ENCODE measurements at places on chromosomes 4 and X. TPM values are rescaled to one million over a fixed set of nuclear protein-coding genes. Genes with fewer than 3 reads are reported as not detected.
A peak's percentile ranks its signal among the peaks of the same experiment; 100 is the strongest.

- H3K36me3 ChIP-seq, result peaks cover 10% of the 10 kb centered on the region
- DNase-seq, result peak; percentile 59
- peaks cover 35% of the 10 kb centered on the region for H3K4me1 ChIP-seq
- no peaks in the 10 kb centered on the region for H3K27me3 ChIP-seq
- peak overlapping the region; percentile 87 for H3K4me3 ChIP-seq
These were observed 553 bp upstream of the MED28 start for GRCh38 chr4:17613761-17614415.

- H3K4me3 ChIP-seq, result no peak overlapping the region
- H3K27me3 ChIP-seq, result no peaks in the 10 kb centered on the region
- H3K4me1 ChIP-seq, result no peaks in the 10 kb centered on the region
- H3K36me3 ChIP-seq, result no peaks in the 10 kb centered on the region
These were observed 57.1 kb upstream of the USP38 start for GRCh38 chr4:143127621-143128020.

GRCh38 chrX:1554469-1555210 is 17.7 kb upstream of the P2RY8 start:
- peak; percentile 80 for DNase-seq
- H3K27ac ChIP-seq, result peak overlapping the region; percentile 60
- H3K27me3 ChIP-seq, result no peaks in the 10 kb centered on the region
- peaks cover 57% of the 10 kb centered on the region for H3K4me1 ChIP-seq

GRCh38 chr4:2008921-2009650 is at the start of gene NELFA:
TSS of gene NELFA (minus strand) at chr4:2008974. CDS start at chr4:2008959, 15 bp downstream.
- peak within 1 kb of the TSS; percentile 92 for H3K4me3 ChIP-seq
- H3K4me1 ChIP-seq, result peaks cover 25% of the 10 kb centered on the region
- H3K27me3 ChIP-seq, result no peaks in the 10 kb centered on the region
- peak; percentile 97 for DNase-seq
- H3K27ac ChIP-seq, result peak within 1 kb of the TSS; percentile 99

GRCh38 chr4:338759-339097 is 1.1 kb downstream of the ZNF141 start:
- peaks cover 5% of the 10 kb centered on the region for H3K36me3 ChIP-seq
- peak overlapping the region; percentile 95 for H3K4me3 ChIP-seq
- peaks cover 15% of the 10 kb centered on the region for H3K4me1 ChIP-seq
- no peak for DNase-seq

OPN1MW3 gene
- total RNA-seq, result not detected

DUSP9 gene
- 0.15 TPM for total RNA-seq

HTR2C gene
- not detected for total RNA-seq

- H3K36me3 ChIP-seq, result no peaks in the 10 kb centered on the region
- H3K4me1 ChIP-seq, result peaks cover 16% of the 10 kb centered on the region
- H3K27ac ChIP-seq, result no peak overlapping the region
- H3K27me3 ChIP-seq, result no peaks in the 10 kb centered on the region
These were observed 137.3 kb downstream of the ELOVL6 start for GRCh38 chr4:110061076-110061475.

DNA sequence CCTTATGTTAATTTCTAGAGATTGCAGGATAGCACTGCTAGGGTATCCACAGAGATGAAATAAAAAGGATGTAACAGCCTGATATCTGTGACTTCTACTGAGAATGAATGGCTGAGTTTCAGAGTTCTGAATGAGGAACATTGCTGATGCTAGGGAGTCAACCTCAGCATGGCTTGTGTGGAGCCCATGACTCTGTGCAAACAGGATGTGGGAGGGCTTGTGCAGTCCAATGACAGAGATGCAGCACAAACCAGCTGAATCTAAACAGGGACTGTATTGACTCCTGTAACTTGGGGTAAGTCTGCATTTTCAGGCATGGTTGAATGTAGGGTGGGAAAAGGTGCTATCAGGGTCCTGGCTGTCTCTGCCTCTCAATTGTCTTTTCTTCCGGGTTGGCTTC is 5.3 kb upstream of the RASL11B start:
- H3K36me3 ChIP-seq, result no peaks in the 10 kb centered on the region
- no peak overlapping the region for H3K27ac ChIP-seq
- no peaks in the 10 kb centered on the region for H3K27me3 ChIP-seq
- DNase-seq, result no peak
- H3K4me1 ChIP-seq, result no peaks in the 10 kb centered on the region

- no peak overlapping the region for H3K27ac ChIP-seq
- no peaks in the 10 kb centered on the region for H3K4me1 ChIP-seq
- no peak overlapping the region for H3K4me3 ChIP-seq
- no peak for DNase-seq
- H3K36me3 ChIP-seq, result no peaks in the 10 kb centered on the region
These were observed 435.5 kb downstream of the NKX6-1 start for GRCh38 chr4:84063619-84064018.

DNA sequence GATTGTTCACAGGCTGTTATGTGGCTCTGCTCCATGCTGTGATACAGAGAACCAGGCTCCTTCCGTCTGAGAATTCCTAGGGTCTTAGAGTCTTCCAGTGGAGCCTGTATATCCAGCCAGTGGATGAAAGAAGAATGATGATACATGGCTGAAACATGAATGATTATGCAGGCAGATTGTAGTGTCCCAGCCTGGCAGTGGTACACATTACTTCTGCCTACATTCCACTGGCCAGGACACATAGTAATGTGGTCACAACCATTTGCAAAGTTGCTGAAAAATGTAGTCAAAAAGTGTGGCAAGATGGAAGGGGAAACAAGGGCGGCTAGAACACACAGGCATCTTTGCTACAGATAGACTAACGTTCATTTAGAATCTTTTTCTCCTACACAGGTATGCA is 4.5 kb upstream of the GBA3 start:
- no peak overlapping the region for H3K4me3 ChIP-seq
- no peak for DNase-seq
- H3K36me3 ChIP-seq, result no peaks in the 10 kb centered on the region
- no peaks in the 10 kb centered on the region for H3K27me3 ChIP-seq

GRCh38 chr4:99207911-99208718 is 10.9 kb downstream of the ADH6 start:
- no peaks in the 10 kb centered on the region for H3K36me3 ChIP-seq
- DNase-seq, result no peak
- H3K27ac ChIP-seq, result no peak overlapping the region

DNA sequence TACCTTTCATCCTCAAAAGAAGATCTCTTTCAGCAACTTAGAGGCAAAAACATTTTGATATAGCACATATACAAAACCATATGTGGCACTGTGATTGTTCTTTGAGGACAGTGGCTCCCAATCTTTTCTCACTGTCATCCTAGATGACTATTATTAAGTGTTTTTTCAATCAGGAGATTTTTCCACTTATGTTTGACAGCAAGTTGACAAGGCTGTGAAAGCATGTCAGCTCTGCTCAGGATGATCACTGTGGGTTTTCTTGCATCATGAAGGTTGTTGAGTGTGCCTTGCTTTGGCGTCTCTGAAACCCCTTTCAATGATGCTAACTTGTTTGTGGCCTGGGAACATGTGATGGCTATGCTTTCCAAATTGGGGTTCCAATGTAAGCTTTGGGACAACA is 20.2 kb upstream of the NSUN7 start:
- no peak for DNase-seq
- H3K4me1 ChIP-seq, result no peaks in the 10 kb centered on the region
- H3K27me3 ChIP-seq, result no peaks in the 10 kb centered on the region
- no peaks in the 10 kb centered on the region for H3K36me3 ChIP-seq
- no peak overlapping the region for H3K4me3 ChIP-seq
- H3K27ac ChIP-seq, result no peak overlapping the region

- H3K27me3 ChIP-seq, result no peaks in the 10 kb centered on the region
- no peak overlapping the region for H3K4me3 ChIP-seq
- no peaks in the 10 kb centered on the region for H3K4me1 ChIP-seq
- no peak for DNase-seq
- H3K27ac ChIP-seq, result no peak overlapping the region
These were observed 284.5 kb downstream of the GASK1B start for GRCh38 chr4:157888281-157888680.

- H3K27me3 ChIP-seq, result no peaks in the 10 kb centered on the region
- no peak overlapping the region for H3K27ac ChIP-seq
- H3K4me3 ChIP-seq, result no peak overlapping the region
- no peaks in the 10 kb centered on the region for H3K36me3 ChIP-seq
- no peaks in the 10 kb centered on the region for H3K4me1 ChIP-seq
These were observed 197.2 kb upstream of the VCX3A start for GRCh38 chrX:6732101-6732500.

DNA sequence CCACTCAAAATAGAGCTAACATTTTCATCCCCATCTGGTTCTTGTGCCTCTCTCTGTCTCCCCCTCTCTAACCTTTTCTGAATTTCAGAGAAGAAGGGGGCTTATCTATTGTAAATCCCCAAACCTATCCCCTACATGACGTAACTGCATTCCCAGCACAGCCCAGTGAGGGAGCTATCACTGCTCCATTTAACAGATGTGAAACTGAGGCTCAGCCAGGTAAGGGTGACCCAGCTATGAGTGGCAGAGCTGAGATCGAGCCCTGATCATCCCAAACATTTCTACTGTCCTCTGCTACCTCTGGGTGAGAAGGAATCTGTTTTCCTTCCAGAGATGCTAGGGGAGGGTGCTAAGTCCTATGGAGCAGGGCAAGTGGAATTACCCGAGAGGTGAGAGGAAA is 107.5 kb downstream of the SLC2A9 start:
- H3K27me3 ChIP-seq, result no peaks in the 10 kb centered on the region
- DNase-seq, result no peak
- no peak overlapping the region for H3K4me3 ChIP-seq
- no peak overlapping the region for H3K27ac ChIP-seq

- no peak overlapping the region for H3K4me3 ChIP-seq
- no peaks in the 10 kb centered on the region for H3K4me1 ChIP-seq
- no peak for DNase-seq
- H3K27ac ChIP-seq, result no peak overlapping the region
- H3K27me3 ChIP-seq, result no peaks in the 10 kb centered on the region
- no peaks in the 10 kb centered on the region for H3K36me3 ChIP-seq
These were observed 12.3 kb downstream of the GPC4 start for GRCh38 chrX:133402830-133403625.

MTTP gene
- total RNA-seq, result not detected

GRCh38 chr4:150769248-150769647 is 187.3 kb downstream of the MAB21L2 start:
- H3K4me3 ChIP-seq, result no peak overlapping the region
- H3K4me1 ChIP-seq, result no peaks in the 10 kb centered on the region
- H3K27ac ChIP-seq, result no peak overlapping the region
- no peaks in the 10 kb centered on the region for H3K36me3 ChIP-seq
- no peak for DNase-seq
- H3K27me3 ChIP-seq, result no peaks in the 10 kb centered on the region

DNA sequence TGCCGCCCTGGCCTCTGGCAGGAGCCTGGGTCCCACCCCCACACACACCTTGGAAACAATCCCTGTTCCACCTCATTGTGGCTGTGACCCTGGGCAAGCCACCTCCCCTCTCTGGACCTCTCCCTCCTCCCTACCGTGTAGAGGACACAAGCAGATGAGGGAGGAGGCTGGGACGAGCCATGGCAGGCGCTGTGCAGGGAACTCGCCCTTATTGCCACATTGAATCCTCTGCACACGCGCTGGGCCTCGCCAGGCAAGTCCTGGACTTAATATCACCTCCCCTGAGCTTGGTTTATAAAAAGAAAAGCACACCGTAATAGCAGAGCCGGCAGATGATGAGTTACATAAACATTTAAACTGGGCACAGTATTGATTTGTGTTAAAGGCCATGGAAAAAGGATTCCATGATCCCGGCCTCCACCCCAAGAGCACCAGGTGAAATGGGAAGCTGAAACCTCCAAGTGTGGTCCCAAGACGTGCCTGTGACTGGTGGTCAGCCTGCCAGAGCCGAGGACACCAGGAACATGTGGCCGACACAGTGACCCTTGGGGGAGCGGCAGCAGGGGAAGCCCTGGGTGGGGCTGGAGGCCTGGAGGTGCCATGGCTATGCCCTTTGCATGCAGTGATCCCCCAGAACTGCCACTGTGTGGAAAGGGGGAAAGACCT is 81.1 kb downstream of the PPP2R2C start:
- H3K4me3 ChIP-seq, result no peak overlapping the region
- peak; percentile 16 for DNase-seq
- no peaks in the 10 kb centered on the region for H3K27me3 ChIP-seq

EDA2R gene
- 1.6 TPM for total RNA-seq

DNA sequence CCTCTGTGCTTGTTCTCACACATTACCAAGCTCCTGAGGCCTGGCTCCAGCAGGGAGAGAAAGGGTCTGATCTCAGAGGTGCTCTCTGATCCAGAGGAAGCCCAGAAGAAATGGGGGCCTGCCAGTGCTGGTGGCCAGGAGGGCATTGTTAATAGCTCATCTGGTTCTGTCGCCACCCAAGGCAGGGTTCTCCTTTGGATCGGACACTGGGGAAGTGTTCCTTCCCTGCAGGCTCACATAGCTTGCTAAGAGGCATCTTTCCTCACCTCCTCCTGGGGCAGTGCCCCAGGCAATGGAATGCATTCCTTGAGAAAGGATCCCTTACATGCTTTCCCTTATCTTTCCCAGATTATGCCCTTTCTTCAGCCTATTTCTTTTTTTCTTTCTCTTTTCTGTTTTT is 53.8 kb downstream of the RBM47 start:
- H3K36me3 ChIP-seq, result no peaks in the 10 kb centered on the region
- no peak overlapping the region for H3K27ac ChIP-seq
- H3K27me3 ChIP-seq, result no peaks in the 10 kb centered on the region
- H3K4me3 ChIP-seq, result no peak overlapping the region

DNA sequence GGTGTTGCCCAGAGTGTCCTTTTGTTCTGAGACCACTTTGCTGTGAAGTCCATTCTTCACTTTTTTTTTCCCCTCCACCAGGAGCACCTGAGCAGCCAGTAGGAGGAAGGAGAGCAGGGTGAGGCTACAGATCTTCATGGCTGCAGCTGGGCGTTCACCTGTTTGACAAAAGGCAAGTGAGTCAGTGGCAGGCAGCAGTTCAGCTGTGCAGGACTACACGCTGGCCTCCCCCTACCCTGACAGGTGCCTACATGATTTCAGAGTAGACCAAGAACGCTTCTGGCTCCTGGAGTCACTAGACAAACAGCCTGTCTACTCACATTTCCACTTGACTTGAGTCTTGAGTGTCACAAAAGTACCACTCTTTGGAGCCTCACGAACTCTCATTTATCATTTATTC is 2.0 kb downstream of the FGFBP1 start:
- H3K27ac ChIP-seq, result no peak overlapping the region
- H3K27me3 ChIP-seq, result no peaks in the 10 kb centered on the region
- H3K36me3 ChIP-seq, result no peaks in the 10 kb centered on the region
- no peaks in the 10 kb centered on the region for H3K4me1 ChIP-seq

DNA sequence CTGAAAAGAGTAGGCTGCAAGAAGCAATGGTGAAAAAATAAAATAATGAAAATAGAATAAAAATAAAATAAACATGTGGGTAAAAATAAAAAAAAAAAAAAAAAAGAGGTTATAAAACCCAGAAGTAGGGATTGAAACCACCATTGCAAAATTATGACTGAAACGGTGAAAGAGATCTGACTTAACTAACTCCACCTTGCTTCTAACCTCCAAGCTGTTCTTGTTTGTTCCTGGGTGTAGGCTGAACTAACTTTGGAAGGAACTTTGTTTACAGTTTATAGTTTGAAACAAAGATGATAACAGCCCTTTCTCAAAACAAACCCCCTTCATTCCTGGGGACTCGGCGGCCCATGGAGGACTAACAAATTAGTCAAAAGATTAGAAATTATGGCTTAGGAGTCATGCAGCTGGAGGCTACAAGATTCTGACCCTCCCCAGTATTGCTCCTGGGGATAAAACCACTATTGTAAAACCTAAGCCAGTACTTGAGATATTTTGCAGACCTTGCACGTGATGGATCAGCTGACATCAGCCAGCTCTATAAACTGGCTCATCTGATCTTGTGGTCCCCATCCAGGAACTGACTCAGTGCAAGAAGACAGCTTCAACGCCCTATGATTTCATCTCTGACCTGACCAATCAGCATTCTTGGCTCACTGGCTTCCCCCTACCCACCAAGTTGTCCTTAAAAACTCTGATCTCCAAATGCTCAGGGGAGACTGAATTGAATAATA is 30.4 kb downstream of the DDX60L start:
- H3K36me3 ChIP-seq, result peaks cover 16% of the 10 kb centered on the region
- no peak for DNase-seq
- H3K4me3 ChIP-seq, result no peak overlapping the region

GAGE12E gene
- total RNA-seq, result not detected

UGT2B11 gene
- total RNA-seq, result not detected
